Ureter (tissue), 1 donor: ENCODE measurements at places on chromosomes 5 and 9. TPM values are rescaled to one million over a fixed set of nuclear protein-coding genes. Genes with fewer than 3 reads are reported as not detected.
A peak's percentile ranks its signal among the peaks of the same experiment; 100 is the strongest.

DNA sequence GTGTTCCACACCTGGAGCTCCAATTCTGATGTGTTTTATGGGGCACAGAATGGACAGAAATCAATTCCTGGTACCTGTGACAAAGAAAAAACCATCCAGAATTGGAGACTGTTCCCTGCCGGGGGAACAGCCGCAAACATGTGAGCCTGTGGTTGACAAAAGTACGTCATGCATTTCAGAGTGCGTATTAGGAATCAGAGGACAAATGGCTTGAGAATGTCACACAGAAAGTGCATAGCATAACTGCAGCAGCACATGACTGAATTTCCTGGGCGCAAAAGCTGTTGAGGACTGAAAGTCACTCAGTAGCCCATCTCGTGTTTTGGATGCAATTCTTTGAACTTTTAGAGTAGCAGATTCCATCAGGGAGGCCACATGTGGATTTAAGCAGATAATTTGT is 85.1 kb downstream of the TRIO start:
- no peak for DNase-seq

- no peak for DNase-seq
Observed at GRCh38 chr9:88738709-88739108, 203.7 kb downstream of the NXNL2 start.

GRCh38 chr5:13771011-13771571 is 173.4 kb downstream of the DNAH5 start:
- no peak for DNase-seq

DNA sequence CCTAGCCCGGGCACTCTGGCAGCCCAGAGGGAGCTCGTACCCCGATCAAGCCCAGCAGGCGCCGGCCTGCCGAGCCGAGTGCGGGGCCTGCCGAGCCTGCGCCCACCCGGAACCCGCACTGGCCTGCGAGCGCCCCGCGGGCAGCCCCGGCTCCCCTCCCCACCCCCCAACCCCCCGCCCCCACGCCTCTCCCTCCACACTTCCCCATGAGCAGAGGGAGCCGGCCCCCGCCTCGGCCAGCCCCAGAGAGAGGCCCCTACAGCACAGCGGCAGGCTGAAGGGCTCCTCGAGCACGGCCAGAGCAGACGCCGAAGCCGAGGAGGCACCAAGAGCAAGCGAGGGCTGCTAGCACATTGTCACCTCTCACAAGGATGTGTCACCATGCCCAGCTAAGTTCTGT is 36.2 kb upstream of the CCDC180 start:
- DNase-seq: no peak

GRCh38 chr5:96857924-96858323 is 18.4 kb upstream of the ERAP2 start:
- no peak for DNase-seq

DNA sequence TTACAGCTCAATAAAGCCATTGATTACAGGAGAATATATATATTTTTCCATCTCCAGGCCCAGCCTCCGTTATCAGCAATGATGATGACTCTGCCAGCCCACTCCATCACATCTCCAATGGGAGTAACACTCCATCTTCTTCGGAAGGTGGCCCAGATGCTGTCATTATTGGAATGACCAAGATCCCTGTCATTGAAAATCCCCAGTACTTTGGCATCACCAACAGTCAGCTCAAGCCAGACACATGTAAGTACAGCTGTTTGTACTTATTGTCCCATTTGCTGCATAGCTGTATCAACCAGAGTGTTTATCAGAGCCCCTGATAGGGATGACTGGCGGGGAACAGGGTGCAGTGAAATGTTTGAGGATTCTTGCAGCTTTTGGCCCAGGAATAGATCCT is 197.7 kb downstream of the NTRK2 start:
- DNase-seq: no peak

DNA sequence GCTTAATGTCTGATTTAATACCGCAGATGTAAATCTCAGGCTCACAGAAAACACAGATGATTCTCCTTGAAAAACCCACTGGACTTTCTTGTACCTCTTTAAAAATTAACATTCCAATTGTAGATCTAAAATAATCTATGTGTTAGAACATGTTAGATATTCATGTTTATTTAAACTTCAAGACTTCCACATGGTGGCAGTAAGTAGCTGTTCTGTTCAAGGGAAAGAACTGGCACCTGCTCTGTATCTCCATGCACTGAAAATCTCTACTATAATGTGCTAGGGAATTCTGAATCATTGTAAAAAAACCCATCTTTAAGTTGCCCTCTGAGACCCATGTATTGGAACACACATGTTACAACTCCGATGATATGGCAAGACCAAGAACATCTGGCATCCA is 366.9 kb downstream of the DMRTA1 start:
- no peak for DNase-seq

GRCh38 chr5:133753856-133754255 is 141.5 kb upstream of the FSTL4 start:
- no peak for DNase-seq

DNA sequence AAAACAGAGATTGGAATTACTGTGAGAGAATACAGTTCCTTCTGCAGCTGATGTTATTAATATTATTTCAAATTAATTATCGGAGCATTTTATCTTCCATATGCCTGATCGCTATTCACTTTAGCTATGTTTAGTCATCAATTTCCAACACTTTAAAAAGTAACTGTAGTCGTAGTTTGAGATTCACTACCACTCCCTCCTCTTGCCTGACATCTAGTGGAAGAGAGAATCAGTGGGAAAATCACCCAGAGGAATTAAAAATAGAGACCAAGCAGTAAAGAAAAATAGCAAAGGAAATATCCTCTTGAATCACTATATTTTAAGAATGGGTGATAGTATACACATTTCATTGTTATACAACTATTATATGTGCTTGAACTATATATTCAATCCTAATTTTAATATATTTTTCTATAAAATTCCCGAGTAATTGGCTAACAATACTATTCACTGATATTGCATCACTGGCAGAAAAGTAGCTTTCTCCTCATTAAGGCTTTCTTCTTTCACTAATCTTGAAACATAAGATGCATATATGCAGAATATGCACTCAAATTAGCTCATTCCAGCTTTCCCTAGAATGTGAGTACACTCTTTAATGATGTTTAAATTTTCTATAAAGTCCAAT is 708.7 kb downstream of the CDH9 start:
- no peak for DNase-seq

DNA sequence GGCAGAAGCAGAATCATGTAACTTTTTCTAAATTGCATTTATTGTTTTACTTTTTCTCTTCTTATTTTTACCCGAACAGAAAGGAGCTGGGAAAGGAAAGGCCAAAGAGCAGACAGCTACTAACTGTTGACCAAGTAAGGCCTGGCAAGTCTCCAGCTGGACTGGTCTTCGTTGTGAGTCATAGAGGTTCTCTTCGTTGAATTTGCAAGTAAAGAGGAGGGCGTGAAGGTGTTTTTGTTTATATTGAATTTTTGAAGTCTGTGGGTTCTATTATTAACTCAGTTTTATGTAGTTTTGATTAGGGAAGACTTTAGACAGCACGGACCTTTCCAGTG is 416.5 kb upstream of the CCNH start:
- peak; percentile 47 for DNase-seq

GRCh38 chr9:68685770-68686169 is 19.3 kb upstream of the PIP5K1B start:
- DNase-seq: no peak

DNA sequence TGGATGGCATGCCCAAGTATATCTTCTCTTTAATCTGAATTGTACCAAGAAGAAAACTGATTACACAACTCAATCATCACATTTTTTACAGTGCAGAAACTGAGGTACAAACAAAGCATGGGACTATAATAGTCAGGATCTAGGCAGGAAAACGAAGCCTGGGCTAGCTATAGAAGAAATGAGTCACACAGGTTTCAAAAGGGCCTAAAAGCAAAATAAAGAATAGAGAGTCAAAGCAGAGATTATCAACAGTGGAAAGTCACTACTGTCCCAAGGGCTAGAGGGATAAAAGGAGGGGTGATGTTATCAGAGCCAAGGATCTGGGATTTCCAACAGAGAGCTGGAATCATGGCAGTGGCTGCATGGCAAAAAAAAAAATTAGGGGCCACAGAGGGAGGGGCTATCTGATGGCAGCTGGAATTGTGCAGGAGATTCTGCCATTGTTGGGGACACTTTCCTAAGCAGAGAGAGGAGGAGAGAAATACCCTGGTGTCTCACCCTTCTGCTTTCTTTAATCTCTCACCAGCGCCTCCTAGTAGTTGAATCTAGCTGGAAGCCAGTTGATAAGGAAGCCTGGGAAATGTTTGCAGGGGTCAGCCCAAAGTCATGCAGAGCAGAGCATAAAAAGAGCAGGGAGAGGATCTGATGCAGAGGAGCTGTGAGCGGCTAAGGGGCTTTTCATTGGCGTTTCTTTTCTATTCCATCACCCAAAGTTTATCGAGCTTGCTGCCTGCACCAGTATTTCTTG is 343.2 kb downstream of the ACTL7B start:
- no peak for DNase-seq

DNA sequence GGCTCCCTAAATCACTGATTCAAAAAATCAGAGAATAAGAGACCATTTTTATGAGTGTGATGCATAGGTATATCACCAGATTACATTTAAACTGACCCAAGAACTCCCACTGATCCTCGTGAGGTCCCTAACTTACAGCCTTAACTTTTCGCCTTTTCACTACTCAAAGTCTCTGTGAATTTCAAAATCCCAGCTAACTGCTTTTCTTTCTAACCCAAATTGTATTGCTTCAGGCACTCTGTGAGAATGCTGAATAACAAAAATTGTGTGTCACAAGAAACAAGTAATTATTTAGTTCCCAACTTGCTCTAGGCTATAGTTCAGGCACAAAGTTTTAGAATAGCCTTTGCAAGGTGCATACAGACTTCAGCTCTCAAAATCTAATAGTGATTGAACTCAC is 368.6 kb downstream of the CHSY3 start:
- no peak for DNase-seq

- DNase-seq: no peak
Observed at GRCh38 chr9:34246453-34246852, 67.6 kb downstream of the UBAP1 start.

GRCh38 chr9:8980496-8981013 is 1181.0 kb upstream of the DMAC1 start:
- no peak for DNase-seq

- DNase-seq: no peak
Observed at GRCh38 chr9:122661416-122661815, at the start of gene OR1L1. OR1L1 (plus strand) TSS chr9:122661716; CDS start chr9:122661716, 0 bp downstream.

DNA sequence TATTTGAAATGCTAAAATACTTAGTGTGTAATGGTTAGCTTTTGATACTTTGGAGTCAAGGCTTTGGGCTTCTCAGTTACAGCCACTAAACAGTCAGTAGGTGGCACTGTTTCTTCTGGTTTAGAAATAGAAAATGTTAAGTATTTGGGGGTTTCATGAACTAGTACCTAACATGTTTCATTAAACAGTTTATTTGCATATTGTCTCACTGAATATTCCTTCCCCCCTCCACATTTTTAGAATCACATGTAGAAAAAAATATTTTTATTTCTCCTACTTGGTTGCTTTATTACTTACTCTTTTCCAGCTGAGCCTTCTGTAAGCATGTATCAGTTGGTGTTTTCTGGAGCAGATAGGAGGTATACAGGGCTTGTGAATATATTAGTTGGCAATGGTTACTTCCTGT is 48.0 kb downstream of the IPO11 start:
- no peak for DNase-seq

DNA sequence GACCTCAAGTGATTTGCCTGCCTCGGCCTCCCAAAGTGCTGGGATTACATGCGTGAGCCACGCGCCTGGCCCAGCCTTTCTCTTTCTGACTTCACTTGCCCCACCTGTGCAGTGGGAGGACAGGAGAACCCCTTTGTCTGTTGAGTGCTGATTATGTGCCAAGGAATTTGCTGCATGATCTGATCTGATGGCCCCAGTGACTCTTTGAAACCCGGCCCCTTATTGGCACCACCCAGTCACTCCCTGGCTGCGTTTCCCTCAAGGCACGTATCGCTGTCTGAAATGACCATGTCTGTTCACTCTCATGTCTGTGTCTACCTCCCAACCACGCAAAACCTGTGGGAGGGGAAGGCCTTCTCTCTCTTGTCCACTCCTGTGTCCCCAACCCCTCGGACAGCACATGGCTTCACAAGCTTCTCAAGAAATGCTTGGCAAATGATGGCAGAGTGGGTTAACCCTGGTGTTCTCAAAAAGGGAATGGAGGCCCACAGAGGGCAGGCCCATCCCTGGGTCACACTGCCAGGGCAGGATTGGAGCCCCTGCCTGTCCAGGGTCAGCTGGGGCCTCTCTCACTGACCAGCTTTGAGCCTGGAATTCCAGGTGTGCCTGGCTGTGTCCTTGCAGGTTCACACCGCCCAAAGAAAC is 21.9 kb downstream of the NEK6 start:
- no peak for DNase-seq

GRCh38 chr5:171462928-171463861 is 43.7 kb downstream of the FGF18 start:
- no peak for DNase-seq

GRCh38 chr5:166369807-166370206 is 1921.6 kb upstream of the WWC1 start:
- DNase-seq: no peak

DNA sequence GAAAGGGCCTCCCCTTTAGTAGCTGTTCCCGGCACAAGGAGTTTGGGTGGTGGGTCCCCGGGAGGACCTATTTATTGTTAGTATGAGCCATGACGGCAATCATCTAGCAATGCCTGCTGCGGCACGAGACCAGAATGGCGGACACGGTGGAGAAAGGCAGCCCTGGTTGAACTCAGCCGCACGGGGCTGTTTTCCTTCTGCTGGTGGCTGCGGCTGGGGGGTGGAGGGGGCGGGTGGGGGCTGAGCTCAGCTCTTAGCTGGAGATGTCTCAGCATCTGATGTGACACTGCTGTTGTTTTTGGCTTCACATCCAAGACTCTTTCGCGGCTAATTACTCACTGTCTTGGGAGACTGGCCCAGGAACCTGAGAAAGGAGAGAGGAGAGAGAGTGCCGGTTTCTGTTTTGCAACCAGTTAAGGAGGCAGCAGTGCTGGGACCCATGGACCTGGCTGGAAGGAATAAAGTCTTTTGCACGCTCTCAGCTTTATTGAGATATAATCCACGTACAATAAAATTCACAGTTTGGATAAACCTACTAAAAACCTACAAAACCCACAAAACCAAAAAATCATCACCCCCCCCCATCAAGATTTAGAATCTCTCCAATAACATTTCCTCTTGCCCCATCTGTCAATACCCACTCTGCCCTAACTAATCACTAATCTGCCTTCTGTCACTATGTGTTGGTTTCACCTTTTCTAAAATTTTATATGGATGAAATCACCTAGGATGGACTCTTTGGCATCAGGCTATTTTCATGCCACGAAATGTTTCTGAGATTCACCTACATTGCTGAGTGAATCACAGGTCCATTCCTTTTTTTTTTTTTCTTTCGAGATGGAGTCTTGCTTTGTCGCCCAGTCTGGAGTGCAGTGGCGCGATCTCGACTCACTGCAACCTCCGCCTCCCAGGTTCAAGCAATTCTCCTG is 81.8 kb upstream of the NEURL1B start:
- DNase-seq: peak; percentile 74

The F12 gene
- 1.3 TPM for total RNA-seq

The PPP2R2B gene
- 25.9 TPM for total RNA-seq

The ZFP37 gene
- total RNA-seq: 4.3 TPM

The TAF11L12 gene
- total RNA-seq: not detected

The TRIP13 gene
- 1.7 TPM for total RNA-seq

The CKMT2 gene
- total RNA-seq: 6.6 TPM

The TMEM215 gene
- not detected for total RNA-seq

The PDZD2 gene
- total RNA-seq: 7.8 TPM
